ENCODE measurements at places on chromosomes 3 and 15.

DNA sequence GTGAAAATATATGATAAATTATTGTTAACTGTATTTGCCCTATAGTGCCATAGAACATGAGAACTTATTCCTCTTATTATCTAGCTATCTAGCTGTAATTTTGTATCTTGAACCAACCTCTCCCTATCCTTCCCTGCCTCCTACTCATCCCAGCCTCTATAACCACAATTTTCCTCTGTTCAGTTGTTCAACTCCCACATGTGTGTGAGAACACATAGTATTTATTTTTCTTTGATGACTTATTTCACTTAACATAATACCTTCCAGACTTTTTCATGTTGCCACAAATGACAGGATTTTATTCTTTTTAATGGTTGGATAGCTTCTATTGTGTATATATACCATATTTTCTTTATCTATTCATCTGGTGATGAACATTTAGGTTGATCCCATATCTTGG lies 85.4 kb upstream of the SUCLG2 start:
- DNase-seq: no peak

- no peak for DNase-seq
Observed at GRCh38 chr3:177286034-177286433, 88.8 kb upstream of the TBL1XR1 start.

DNA sequence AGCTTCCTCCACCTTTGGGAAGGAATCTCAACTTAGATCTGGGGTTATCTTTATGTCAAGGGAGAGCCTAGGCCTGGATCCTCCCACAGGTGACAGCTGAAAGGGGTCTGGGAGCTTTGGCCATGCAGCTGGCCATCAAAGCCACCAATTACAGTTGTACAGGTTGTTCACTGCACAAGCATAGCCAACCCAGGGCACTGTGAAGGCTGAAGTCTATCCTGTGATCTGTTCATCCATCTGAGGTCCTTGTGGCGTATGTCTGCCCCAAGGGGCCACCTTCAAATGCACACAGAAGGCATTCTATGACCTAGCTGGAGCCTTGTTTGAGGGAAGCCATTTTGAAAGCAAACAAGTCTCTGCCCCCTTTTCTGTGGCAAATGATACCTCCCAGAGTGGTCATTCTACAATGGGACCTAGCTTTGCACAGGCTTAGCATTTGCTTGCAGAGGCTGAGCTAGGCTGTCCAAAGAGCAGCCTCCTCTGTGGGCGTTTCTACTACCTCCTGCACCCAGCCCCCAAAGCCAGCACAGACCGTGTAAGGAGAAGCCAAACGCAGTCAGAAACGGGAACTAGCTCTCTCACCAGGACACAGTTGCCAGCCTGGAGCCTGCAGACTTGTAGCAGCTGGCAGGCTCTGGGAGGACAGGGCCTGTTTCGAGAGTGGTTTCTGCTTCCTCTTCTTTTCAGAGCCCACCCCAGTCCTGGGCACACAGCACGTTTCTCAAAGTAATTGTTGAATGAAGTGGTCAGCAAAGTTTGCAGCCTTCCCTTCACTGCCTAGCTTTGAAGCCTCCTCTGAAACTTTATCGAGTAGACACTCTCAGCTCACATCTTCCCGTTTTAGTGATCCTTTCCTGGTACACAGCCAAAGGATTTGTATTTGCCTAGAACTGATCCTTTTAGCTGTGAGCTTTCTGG lies 157.3 kb upstream of the SMAD3 start:
- peak; percentile 35 for DNase-seq

DNA sequence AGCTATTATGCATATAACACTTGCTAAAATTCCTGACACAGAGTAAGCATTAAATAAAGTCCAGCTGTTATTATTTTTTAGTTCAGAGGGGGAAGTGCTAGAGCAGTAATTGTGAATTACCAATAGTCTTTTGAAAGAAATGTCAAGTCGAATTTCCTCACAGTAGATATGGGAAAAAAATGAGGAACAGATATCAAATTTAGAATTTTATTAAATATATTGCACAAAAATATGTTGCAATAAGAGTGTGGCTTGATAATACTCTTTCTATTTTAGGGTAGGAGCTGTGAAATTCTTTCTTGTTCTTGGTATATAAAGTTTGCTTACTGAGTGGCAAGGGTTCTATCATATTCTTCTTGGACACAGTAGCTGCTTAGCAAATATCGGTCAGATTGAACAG lies 181.3 kb downstream of the NFKBIZ start:
- DNase-seq: no peak

DNA sequence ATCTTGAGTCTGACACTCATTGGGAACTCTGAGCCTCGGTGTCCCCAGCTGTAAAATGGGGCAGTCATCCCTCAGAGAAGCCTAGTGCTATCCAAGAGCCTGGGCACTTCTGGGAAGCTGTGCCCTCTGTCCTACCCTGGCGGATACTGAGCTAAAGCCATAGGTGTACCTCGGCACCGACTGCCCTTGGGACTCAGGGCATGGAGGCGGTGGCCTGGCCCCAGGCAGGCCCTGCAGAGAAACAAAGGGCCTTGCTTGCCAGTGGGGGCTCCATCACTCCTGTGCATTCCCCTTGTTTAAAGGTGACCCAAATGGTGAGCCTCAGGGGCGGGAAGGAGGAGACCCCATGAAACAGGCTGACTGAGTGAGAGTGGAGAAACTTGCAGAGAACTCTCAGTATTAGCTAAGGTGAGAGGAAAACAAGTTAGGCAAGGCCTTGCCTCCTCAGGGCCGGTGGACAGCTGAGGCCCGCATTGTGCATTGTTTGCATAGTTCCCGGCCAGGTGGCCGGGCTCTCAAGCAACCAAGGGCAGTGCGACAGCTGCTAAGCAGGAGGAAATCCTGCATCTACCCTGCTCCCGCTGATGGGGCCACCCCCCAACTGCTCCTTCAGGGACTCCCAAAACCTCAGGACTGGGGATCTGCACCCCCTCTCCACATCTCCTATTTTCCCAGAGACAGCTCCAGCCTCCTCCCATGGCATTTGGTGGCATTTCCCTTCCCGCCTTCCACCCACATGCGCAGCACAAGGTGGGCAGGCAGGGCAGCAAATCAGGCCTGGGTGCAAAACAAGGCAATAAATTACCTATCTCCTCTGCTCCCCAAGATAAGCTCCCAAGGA lies 4.3 kb downstream of the PFKFB4 start:
- no peak for DNase-seq

GRCh38 chr3:110733045-110733444 lies 338.6 kb upstream of the NECTIN3 start:
- DNase-seq: no peak

DNA sequence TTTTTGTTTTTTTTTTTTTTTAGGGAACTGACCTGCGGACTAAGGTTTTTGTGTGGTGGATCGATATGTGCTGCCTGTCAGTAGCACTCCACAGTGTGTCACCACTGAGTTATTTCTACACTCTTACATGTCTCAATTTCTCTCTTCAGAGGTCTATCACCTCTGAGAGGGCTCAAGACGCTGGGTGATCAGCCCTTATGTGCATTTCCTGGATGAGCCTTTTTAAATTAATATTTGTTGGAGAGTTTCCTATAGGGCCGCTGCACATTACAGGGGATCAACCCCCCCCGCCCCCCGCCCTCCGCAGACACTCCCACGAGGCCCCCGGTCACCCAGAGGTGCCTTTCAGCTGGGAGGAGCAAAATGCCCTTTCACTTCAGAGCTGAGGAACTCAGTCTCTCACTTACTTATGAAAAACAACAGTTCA lies 34.5 kb upstream of the AP4E1 start:
- peak; percentile 16 for DNase-seq

GRCh38 chr15:73335026-73335425 lies 33.7 kb downstream of the HCN4 start:
- no peak for DNase-seq

- DNase-seq: no peak
Observed at GRCh38 chr3:76679541-76679940, 360.4 kb upstream of the ROBO2 start.

GRCh38 chr3:12729051-12729651 lies 29.9 kb downstream of the TMEM40 start:
- DNase-seq: no peak

DNA sequence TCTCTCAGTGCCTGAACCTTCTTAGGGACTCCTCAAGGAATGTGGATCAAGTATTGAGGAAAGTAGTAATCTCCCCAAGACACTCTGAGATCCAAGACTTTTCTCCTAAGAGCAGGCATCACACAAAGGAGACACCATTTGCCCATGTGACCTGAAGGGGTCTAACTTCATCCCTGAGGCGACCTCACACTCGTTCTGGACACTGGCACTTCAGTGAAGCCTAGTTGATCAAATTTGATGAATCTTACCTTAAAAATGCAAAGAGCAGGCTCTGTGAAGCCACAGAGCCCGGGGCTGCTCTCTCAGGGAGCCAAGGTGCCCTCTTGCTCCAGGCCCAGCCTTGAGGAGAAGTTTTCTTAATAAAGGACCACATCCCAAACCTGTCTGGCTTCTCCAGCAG lies 64.3 kb downstream of the SCN11A start:
- no peak for DNase-seq

- no peak for DNase-seq
Observed at GRCh38 chr15:67087507-67088172, 22.2 kb downstream of the SMAD3 start.

- DNase-seq: no peak
Observed at GRCh38 chr3:52023860-52024764, 28.4 kb upstream of the RPL29 start.

GRCh38 chr3:154060238-154061000 lies 60.8 kb upstream of the ARHGEF26 start:
- no peak for DNase-seq

DNA sequence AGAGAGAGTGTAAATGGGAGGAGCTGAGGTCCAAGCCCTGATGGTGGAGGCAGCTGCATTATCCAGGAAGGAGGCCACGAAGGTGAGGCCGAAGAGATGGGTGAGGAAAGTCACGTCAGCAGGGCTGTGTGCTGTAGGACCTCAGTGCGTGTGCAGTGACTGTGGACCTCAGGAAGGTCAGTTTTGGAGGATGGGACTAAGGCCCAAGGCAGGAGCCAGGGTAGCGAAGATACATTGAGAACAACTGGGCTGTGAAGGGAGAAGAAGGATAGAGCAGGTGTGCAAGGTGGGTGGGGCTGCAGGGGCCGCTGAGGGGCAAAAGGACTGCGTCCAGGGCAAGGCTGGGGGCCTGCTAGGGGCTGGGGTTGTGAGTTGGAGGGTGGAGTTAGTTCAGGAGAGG lies 4.9 kb downstream of the KLHL40 start:
- no peak for DNase-seq

DNA sequence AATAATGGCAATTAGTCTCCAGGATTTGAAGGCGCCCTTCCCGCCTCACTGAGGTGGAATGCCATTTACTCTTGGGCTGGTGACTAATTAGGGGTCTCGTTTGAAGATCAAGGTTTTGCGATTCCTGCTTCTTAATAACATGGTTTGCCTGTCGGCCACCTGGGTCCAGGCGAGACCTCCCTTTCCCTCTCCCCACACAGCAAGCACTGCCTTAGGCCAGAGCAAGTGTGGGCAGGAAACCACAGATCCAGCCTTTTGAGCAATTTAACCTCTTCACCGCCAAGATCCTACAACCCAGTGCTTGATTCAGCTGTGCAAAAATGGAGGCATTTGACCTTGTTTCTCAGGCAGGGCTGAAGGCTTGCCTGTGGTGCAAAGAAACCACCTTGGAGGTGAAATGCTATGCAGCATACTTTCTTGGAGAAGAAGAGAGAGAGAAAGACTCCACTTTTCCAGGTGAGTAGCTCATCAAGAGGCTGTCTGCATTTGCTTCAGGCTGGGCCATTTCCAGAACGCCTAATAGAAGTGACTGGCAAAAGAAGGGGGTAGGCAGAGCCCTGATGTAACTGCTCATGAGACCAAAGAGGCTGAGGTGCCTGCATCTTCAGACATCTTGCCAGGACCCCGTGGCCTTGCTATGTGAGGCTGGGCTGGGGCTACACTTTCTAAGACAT lies 34.1 kb upstream of the WNT5A start:
- no peak for DNase-seq

GRCh38 chr3:129357616-129358015 lies 70.8 kb downstream of the EFCAB12 start:
- DNase-seq: no peak

GRCh38 chr15:91940496-91941381 lies 87.2 kb downstream of the SLCO3A1 start:
- DNase-seq: no peak

GRCh38 chr3:11465744-11466616 lies 177.7 kb downstream of the VGLL4 start:
- DNase-seq: no peak

DNA sequence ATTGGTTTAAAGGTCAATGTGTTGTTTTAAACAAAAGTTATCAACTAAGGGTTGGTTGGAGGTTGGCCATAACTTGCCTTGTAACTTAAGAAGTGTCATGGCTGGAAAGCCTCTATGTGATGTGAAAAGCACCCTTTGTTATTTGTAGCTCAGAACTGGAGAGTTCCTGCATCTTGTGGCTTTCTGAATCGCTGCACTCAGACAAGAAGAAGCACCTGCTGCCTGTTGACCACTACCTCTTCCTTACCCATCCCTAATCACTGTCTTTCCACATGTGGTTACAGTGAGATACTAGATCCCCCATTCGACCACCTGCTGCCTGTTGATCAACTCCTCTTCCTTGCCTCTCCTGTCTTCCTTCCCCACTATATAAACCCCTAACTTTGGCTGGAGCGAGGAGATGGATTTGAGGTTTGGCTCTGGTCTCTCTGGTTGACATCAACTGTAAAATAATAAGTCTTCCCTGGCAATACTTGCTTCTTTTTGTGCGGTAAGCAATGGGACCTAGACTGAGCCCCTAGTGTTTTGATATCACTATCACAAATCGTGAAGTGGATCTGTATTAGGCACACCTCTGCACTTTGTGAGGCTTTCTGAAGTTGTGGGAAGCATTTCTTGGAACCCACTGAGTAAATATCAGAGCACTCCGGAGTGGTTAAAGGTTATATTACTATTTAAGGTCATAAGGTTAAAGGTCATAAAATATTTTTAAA lies 13.8 kb downstream of the RPL39L start:
- DNase-seq: no peak
